ENCODE measurements at places on chromosomes 4 and X.

- DNase-seq = no peak
Observed at GRCh38 chrX:9614016-9614415, 149.2 kb downstream of the TBL1X start.

DNA sequence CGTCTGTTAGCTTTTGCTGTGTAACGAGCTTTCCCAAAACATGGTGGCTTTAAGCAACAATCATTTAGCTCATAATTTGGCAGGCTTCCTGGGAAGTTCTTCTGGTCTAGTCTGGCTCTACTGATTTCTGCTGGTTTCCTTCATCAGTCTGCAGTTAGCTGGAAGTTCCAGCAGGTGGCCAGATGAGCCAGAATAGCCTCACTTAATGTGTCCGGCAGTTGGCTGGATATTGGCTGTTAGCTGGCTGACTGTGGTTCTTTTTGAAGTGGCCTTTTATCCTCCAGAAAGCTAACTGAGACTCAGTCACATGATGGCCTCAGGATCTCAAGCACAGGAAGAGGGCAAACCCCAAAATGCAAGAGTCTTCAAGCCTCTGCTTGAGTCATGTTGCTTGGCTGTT, 34.9 kb downstream of the FTHL17 start:
- DNase-seq = no peak

DNA sequence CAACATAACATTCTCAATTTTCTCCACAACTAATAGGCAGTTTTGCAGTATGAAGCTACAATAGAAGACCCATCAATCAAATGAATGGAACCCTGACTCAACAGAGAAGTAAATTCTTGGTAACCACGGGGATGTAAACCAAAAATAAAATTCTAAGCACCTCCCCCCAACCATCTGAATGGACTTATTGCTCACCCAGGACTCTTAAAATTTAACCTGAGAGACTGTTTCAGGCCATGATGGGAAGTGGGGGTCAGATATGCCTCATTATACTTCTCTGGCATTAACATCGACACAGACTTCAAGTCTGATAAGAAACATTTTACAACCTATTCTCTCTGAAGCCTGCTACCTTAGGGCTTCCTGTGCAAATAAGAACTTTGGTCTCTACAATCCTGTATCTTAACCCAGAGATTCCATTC, 620.9 kb downstream of the TLL1 start:
- DNase-seq = no peak

GRCh38 chrX:84187533-84188319, at the start of gene RPS6KA6:
TSS of gene RPS6KA6 (minus strand) at chrX:84188199. CDS start at chrX:84187899, 300 bp downstream.
- no peak for DNase-seq

DNA sequence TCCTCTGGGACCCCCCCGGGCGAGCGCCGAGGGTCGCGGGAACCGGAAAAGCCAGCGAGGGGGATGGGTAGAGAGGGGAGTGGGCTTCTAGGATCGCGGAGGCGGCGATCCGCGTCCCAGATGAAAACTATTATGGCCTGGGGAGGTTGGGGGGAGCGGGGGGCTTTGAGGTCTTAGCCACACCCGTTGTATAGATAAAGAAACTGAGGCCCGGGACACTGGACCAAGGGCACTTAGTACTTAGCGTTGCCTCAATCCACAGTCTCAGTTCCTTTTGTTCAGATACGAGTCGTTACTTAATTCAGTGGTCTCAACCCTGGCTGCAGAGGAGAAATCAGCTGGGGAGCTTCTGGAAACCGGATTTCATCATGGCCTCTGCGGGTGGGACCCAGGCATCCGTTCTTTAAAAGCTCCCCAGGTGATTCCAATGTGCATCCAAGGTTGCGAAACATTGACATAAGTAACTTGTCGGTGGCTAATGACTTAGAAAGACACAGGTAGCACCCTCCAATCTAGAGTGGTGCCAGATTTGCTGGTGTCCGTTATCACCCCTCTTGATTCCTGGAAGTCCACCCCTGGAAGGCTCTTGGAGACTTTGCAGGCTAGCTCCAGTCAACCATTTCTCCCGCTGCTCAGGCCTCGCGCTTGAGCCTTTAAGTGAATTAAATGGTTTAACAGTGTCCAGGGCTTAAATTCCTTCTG, 90.7 kb downstream of the GEMIN8 start:
- DNase-seq = no peak

GRCh38 chr4:81096566-81096965, 66.1 kb downstream of the BMP3 start:
- no peak for DNase-seq

DNA sequence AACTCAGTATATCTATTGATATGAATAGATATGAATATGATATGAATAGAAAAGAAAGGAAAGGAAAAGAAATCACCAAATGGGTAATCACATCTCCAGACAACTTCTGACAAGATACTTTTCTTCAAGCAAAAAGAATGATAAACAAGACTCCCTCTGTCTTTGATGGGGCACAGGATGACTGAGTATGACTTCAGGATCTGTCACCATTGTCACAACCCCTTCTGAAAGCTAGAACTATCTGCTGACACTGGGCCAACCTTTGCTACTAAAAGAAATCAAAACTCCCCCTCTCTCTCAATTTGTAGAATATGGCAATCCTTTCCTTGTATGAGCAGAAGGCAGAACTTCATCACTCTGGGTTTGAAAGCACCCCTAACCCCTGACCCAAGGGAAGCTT, 267.2 kb upstream of the RASGEF1B start:
- no peak for DNase-seq

GRCh38 chr4:141807103-141807891, 170.9 kb downstream of the IL15 start:
- DNase-seq = no peak

GRCh38 chr4:150211016-150211415, 132.8 kb downstream of the DCLK2 start:
- no peak for DNase-seq

DNA sequence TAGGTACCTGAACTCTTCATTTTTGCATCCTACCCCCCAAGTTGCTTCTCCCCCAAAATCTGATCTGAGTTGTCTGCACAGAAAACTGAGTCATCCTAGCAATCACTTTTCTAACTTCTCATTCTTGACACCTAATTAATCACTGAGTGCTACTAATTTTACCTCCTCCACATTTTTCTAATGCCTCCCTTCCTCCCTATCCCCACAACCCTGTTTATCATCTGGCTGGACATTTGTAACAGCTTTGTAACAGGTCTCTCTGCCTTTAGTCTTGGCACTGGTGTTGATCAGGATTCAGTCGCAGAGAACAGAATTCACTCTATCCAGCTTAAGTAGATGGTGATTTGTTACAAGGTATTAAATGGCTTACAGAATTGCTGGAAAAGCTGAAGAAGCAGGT, 303.9 kb upstream of the GATB start:
- no peak for DNase-seq

DNA sequence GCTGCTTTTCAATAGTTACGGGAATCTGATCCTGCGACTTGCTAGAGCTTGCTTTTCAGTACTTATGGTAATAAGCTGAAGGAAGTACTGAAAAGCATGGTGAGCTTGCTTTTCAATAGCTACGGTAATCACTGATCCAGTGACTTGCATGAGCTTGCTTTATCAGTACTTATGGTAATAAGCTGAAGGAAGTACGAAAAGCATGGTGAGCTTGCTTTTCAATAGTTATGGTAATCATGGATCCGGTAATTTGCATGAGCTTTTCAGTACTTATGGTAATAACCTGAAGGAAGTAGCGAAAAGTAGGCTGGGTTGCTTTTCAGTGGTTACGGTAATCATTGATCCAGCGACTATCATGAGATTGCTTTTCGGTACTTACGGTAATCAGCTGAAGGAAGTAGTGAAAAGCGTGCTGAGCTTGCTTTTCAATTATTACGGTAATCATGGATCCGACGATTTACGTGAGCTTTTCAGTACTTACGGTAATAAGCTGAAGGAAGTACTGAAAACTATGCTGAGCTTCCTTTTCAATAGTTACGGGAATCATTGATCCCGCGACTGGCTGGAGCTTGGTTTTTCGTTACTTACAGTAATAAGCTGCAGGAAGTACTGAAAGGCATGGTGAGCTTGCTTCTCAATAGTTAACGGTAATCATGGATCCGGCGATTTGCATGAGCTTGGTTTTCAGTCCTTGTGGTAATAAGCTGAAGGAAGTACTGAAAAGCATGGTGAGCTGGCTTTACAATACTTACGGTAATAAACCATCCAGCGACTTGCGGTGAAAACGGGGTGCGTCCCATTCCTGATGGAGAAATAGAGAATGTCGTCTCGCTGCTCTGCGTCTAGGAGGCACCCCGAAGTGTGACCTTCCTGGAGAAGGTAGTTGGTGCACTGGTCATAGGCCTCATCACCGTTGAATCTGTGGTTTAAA, 6.5 kb downstream of the CRLF2 start:
- DNase-seq = no peak

DNA sequence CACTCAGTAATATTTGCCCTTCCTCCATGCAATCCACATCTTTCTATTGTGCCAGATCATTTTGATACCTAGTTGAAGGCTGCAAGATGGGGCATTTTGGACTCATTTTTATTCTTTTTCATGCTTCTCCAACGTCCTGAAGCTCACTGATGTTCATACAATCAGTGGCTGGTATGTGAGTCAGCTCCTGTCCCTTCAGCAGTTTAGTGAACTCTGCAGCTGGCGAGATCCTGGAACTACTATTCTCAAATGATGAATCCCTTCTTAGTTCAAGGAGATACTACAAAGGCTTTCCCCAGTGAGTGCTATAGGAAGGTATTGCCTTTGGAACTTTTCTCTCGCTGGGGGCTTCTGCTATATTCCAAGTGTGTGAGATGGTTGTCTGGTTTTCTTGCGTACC, 9.6 kb upstream of the CCDC149 start:
- DNase-seq = no peak

DNA sequence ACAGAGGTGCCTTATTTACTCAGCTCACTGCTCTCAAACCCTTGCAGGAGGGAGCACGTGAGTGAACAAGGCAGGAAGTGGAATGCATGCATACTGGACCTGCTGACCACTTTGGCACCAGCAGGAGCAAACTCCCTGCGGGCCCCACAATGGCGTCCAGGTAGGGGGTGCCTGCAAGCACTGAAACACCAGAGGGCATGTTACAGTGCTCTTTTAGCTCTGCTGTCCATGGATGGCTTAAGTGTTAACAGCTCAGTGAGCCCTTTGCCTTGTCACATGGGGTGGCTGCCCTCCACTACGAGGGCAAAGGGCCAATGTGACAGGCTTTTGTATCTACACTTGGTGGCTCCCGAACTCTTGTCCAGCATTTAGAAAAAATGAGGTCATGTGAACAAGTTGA, 199.5 kb upstream of the UGT8 start:
- DNase-seq = no peak

- no peak for DNase-seq
Observed at GRCh38 chrX:138928737-138929459, 217.4 kb upstream of the FGF13 start.

GRCh38 chr4:59091146-59092142, 1981.3 kb upstream of the IGFBP7 start:
- no peak for DNase-seq

GRCh38 chr4:48008021-48008596, 8.4 kb downstream of the CNGA1 start:
- DNase-seq = no peak

DNA sequence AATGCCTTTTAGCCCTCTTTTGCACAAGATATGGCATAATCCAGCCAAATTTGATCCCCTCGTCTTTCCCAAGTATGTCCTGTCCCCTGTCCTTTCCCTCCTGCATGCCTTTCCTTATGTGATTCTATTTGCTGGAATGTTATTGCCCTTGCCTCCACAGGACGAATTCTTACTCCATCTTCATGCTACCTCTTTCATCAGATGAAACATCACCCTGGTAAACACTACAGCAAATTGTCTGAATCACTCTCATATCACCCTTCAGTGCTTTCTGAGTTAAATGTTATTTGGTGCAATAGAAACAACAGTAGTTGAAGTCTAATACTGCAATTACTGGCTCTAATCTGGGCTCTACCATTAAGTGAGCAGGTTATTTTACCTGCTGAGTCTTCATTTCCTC, 52.2 kb upstream of the FAT1 start:
- DNase-seq = no peak

GRCh38 chrX:2578864-2579263, 78.1 kb upstream of the DHRSX start:
- no peak for DNase-seq

DNA sequence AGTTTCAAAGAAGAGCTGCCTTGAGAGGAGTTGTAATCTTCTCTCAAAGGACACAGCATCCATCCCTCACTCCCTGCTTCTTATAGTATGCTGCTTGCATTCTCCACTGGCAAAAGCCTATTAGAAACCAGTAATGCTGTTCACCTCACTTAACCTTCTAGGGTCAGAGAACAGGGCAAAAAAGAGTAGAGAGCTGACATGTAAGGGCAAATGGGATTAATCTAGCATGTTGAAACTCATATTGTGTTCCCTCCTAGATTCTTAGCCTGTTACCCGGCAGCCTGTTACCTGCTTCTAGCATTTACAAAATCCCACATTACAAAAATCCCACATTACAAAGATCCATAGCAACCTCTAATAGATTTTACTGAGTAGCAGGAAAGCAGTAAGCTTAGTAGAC, 244.7 kb downstream of the SLC7A11 start:
- DNase-seq = no peak

GRCh38 chrX:128931071-128931470, 592.2 kb downstream of the SMARCA1 start:
- no peak for DNase-seq

- no peak for DNase-seq
Observed at GRCh38 chrX:70497026-70497425, 52.4 kb downstream of the DLG3 start.

GRCh38 chr4:4289055-4289454, 899 bp downstream of the LYAR start:
- DNase-seq = no peak

- no peak for DNase-seq
Observed at GRCh38 chr4:129379429-129379828, 283.5 kb downstream of the C4orf33 start.

GRCh38 chr4:138749303-138749702, 266.3 kb upstream of the NOCT start:
- no peak for DNase-seq

- DNase-seq = no peak
Observed at GRCh38 chrX:118724365-118724764, 3.0 kb upstream of the IL13RA1 start.

DNA sequence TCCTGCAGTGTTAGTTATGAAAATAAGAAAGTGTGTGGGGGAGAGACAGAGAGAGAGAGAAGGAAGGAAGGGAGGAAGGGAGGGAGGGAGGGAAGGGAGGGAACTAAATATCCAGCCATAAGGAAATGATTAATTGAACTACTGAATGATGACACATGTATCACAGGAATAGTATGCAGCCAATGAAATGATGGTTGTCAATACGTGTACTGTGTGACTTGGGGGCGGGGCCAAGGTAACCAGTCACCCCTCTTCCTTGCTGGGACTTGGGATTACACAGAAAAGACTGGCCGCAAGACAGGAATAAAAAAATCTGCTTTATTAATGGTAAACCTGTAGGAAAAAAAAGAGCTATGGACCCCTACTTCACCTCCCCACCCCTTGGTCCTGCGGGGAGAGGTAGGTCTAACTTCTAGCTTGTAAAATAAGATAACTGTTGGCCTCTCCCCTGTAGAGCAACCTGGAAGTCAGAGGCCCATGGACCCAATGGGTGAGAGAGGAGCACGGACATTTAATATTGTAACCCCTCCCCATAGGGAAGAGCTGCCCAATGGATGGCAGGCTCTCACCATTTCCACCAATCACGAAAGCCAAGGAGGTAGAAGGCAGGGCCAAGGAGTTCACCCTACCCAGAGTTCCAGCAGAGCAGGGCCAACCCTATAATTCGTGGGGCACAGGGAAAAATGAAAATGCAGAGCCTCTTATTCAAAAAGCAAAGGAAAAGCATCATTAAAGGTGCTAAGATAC, 7.4 kb downstream of the PPP2R2C start:
- no peak for DNase-seq

Measured in liver (tissue), 10 donors.